ENCODE measurements at places on chromosomes 13 and 19.

GRCh38 chr13:28268800-28269223 lies 130.5 kb downstream of the PAN3 start:
- DNase-seq: no peak

GRCh38 chr13:113742000-113742441 lies 17.0 kb upstream of the TMEM255B start:
- no peak for DNase-seq

DNA sequence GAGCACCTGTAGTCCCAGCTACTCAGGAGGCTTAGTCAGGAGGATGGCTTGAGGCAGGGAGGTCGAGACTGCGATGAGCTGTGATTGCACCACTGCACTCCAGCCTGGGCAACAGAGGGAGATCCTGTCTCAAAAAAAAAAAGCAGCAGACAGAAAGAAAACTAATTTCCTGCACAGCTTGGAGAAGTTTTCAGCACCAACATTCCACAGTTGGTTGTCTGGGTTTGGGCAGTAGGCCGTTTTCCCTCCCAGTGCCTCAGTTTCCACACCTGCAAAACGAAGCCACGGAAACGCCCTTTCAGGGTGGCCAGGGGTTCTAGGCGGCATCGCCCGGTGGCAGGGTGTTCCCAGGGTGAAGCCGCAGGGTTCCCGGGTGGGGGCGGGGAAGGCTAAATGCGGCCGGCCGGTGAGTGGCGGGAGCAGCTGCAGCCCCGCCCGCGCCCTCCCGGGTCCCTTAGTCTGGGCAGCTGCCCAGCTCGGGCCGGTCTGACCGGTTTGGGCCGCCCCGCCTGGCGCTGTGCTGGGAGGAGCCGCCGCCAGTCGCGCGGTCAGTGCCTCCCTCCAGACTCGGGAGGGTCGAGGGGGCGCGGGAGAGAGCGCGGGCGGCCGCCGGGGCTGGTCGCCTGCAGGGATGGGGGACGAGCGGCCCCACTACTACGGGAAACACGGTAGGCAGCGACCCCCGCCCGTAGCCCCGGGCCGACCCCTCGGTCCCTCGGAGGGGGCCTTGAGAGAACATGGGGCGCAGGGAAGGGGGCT lies at the start of gene SLC44A2:
SLC44A2 (plus strand) TSS at position 551 of the 759 bp plus-strand sequence; CDS start at position 632, 81 bp downstream.
- peak; percentile 68 for DNase-seq

GRCh38 chr13:44231786-44232516 lies 141.7 kb upstream of the SERP2 start:
- DNase-seq: no peak

DNA sequence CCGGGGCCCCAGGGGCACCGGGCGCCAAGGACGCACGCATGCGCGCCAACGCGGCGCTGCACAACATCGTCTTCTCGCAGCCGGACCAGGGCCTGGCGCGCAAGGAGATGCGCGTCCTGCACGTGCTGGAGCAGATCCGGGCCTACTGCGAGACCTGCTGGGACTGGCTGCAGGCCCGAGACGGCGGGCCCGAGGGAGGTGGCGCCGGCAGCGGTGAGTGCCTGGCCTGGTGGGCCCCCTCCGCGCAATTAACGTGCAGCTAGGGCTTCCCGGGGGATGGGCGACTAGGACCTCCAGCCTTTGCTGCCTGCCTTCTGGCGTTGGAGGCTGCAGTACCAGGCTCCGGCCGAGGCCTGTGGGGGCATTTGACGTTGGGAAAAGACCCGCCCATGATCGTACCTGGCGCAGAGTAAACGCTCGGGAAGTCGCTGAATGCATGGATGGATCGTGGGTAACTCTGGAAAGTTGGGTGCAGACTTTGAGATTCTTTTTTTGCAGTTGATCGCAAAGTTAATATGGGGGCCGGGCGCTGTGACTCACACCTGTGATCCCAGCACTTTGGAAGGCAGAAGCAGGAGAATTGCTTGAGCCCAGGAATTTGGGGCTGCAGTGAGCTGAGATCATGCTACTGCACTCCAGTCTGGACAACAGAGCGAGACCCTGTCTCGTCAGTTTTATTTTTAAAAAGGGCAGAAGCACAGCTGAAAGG lies 7.3 kb downstream of the APC2 start:
- no peak for DNase-seq

All from NCI-H524 (cell line).